Fibroblast of skin of back (primary cell): ENCODE measurements at places on chromosomes 6 and 20.

- DNase-seq = no peak
These were observed 93.3 kb downstream of the YTHDF1 start for GRCh38 chr20:63122626-63123025.

DNA sequence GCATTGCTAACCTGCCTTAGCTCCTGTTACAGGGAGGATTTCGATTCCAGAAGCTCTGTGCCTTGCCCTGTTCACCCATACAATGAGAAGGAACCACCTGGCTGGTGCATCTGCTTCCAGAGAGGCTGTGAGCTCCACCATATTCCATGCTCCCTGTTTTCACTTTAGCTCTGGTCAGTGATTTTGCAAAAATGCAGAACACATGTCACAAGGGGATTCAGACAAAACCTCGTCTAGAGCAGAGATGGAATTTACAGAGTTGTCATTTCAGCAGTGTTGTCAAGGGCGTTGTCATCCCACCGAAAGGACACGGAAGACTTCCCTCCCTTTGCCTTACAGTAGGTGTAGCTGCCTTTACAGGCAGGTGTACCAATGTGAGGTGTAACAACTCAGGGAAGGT is 223.0 kb upstream of the ARID1B start:
- no peak for DNase-seq

GRCh38 chr6:19754686-19755085 is 82.5 kb upstream of the ID4 start:
- DNase-seq = no peak

DNA sequence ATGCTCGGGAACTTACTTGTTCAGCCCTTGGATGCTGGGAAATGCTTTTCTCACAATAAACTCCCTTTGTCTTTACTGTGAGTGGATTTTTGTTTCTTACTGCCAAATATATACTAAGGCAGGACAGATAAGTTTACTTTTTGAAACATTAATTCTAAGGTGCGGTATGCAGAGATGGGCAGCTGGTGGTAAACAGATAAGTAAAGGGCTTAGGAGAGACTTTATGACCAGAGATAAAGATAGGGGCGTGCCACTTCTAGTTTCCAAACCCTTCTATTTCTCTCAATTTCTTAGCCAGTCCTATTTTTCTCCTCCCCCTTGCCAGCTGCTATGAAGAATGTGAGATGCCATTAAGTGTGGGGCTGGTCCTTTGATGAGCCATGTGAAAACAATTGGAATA is 16.3 kb downstream of the SAMD3 start:
- DNase-seq = no peak

DNA sequence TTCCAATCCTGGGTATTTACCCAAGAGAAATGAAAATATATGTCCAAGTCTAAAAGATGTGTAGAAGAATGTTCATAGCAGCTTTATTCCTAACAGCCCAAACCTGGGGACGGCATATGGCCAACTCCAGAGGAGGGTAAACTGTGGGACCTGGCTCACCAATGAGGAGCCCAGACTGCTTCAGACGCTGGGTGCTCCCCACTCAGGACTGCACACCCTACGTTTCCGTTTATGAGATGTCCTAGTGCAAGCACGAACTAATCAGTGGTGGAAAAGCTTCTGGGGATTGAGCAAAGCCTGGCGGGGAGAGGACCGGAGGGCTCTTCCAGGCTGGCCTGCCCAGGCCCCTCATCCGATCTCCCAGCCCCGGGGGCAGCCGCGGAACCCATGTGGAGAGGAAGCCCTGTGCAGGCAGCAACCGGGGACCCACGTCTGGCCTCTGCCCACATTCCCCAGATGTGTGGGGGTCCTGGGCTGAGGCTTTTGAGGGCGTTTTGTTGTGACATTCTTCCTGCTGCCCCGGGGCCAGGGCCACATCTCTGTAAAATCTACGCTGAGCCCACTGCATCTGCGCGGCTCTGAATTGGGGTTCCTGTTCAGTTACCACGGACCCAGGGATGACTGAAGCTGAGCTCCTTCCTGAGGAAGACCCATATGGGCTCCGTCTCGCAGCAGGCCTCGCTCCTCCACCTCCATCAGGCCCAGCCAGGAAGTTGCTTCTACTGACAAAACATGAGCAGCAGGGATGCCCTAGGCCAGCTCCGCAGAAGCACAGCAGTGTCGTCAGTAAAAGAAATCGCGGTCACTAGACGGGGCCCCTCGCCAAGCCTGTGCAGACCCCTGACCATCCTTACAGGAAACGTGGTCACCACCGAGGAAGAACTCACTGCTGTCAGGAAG is 188.0 kb downstream of the DLL1 start:
- no peak for DNase-seq

DNA sequence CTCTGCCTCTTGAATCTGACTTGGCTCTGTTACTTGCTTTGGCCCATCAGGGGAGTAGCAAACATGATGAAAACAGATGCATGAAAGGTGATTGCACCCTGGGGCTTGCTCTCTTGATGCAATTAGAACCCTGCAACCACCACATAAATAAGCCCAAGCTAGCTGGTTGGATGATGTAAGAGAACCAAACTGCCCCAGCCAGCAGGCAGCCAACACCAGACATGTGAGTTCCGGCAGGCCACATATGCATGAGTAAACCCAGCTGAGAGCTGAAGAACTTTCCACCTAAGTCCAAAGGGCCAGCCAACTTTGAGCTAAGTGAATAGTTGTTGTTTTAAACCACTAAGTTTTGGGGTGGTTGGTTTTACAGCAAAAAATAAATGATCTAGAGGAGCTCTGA is 268.4 kb downstream of the FARS2 start:
- no peak for DNase-seq

DNA sequence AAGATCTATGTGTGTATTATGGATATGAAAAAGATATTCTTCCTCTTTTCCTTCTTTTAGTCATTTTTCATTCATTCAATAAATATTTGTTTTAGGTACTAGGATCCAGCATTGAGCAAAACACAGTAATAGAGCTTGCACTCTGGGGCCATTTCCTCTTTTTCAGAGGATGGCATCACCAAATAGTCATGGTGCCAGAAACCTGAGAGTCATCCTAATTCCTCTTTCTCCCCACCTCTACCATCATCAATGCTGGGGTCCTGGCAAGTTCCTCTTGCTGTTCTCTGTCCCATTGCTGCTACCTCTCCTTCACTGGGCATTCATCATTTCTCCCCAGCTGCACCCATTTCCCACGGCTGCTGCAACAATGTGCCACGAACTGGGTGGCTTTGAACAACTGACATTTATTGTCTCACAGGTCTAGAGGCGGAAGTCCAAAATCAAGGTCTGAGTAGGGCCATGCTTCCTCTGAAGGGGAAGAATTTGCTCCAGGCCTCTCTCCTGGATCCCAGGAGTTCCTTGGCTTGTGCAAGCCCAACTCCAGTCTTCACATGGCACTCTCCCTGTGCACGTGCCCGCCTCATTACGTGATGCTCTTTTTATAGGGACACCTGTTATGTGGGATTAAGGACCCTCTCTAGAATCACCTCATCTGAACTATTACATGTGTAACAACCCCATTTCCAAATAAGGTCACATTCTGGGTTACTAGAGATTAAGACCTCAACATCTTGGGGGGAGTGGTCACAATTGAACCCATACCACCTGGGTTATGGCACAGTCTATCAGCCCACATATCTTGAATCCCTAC is 9.5 kb upstream of the IGF2R start:
- no peak for DNase-seq
